ENCODE measurements at places on chromosomes 12 and 14.

DNA sequence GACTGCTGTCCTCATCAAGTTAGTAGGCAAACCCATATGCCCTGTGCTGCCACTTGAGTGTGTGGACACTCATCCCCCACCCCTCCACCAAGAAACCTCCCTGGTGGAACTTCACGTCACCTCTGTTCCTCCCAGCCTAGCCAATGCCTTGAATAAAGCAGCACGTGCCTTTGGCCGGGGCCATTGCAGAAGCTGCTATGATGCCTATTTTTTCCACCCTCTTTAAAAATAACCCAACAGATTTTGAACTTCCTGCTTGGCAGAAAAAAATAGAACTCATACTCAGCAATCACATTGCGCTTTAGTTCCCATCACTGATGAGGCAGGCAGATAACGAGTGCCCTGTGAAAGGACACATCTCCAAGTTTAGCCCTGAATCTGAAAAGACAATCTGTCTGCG, 23.1 kb upstream of the PWP1 start:
- DNase-seq: no peak

DNA sequence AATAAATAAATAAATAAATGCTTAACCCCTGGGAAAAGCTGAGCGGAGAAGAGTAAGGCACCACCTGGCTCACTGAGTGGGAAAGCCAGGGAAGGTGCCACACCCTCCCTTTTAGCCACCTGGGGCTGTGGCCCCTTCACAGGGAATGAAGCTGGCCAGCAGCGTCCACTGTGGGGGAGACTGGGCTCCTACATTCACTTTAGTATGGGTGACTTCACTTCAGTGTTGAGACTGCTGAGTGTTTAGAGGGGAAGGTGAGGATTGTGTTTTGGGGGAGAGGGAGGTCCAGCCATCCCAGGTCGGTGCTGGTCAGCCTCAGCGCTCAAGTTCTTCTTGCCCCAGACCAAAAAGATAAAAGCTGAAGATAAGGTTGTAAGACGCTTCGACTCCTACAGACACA, 1.6 kb downstream of the NAB2 start:
- DNase-seq: no peak

- DNase-seq: no peak
These were observed 9.8 kb upstream of the GSC start for GRCh38 chr14:94779713-94780112.

- no peak for DNase-seq
These were observed 178.0 kb upstream of the CAND1 start for GRCh38 chr12:67091204-67091603.

GRCh38 chr12:124565656-124566160, 1.7 kb downstream of the NCOR2 start:
- DNase-seq: no peak

GRCh38 chr12:14921218-14921617, 17.1 kb downstream of the ERP27 start:
- DNase-seq: no peak

GRCh38 chr12:88519802-88520435, 60.4 kb downstream of the KITLG start:
- DNase-seq: no peak

DNA sequence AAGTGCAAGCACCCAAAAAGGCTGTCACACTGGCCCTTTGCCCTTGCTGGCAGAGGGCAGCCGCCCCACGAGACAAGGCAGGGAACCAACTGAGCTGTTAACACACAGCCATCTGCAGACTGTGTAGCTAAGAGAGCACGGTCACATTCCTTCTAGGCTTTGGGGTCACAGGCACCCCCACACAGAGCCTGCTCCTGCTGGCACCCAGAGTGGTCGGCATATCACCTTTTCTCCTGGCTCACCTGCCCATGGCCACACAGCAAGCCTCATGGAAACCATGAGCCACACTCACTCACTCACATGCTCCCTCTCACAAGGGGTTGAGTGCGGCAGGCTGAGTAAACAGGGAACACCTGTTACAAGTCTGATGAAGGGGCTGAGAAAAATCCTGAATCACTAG, 214.5 kb downstream of the PCNX1 start:
- no peak for DNase-seq

- no peak for DNase-seq
These were observed at the start of gene CRIP2 for GRCh38 chr14:105474483-105475268. TSS of gene CRIP2 (plus strand) at chr14:105474821. CDS start at chr14:105474863, 42 bp downstream.

GRCh38 chr14:71244341-71244740, 337.1 kb downstream of the PCNX1 start:
- no peak for DNase-seq

DNA sequence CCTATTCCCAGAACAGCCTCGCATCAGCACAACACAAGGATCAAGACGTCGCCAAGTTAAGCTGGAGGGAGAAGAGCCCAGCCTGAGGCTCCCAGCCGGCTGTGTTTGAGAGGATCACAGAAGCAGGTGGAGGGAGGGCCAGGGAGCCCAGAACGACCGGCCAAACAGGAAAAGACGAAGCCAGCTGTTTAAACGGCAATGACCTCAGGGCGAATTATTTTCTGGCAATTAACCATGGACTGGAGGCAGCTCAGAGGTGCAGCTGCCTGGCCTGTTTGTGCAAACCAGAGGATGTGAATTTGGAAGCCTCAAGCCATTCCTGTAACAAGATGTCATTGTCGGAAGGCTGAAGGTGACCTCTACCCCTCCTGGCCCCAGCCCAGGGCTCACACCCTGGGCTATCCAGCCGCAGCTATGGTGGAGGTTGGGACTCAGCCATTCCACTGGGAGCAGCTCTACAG, 175.8 kb upstream of the PRMT8 start:
- DNase-seq: no peak

- no peak for DNase-seq
These were observed 44.9 kb downstream of the BICD1 start for GRCh38 chr12:32151552-32151951.

DNA sequence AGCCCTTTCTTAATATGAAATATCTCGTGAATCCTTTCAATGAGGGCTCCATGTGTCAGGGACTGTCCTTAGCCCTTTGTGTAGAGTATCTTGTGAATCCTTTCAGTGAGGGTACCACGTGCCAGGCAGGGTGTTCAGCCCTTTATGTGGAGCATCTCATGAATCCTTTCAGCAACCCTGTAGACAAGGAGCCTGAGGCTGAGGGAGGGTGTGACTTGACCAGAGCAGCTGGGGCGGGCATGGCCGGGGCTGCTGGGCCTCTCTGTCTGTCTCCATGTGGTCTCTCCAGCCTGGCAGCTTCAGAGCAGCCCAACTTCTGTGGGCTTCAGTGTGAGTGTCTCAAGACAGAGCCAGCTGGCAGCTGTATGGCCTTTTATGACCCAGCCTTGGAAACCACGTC, 140.2 kb downstream of the AACS start:
- no peak for DNase-seq

GRCh38 chr14:74221741-74222140, 17.5 kb upstream of the VSX2 start:
- no peak for DNase-seq

DNA sequence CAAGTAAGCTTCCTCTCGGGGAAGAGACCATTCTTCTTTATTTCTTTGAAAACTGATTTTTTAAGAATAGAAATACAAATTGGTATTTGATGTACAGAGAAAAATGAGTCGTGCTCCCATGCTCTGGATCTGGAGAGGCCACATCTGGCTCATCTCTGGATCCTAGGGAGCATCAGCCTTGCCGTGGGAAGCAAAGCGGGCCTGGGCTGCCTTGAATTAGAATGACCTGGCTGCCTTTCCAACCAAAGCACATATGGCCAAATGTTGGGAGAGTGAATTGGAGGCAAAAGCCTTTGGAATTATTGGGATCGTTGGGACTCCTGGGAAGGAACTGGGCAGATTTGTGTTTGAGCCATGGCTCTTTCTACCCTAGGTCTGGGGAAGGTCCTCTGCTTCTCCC, 80.0 kb downstream of the SLC25A47 start:
- DNase-seq: no peak

GRCh38 chr12:57607958-57608663, 3.1 kb upstream of the ARHGEF25 start:
- DNase-seq: no peak

DNA sequence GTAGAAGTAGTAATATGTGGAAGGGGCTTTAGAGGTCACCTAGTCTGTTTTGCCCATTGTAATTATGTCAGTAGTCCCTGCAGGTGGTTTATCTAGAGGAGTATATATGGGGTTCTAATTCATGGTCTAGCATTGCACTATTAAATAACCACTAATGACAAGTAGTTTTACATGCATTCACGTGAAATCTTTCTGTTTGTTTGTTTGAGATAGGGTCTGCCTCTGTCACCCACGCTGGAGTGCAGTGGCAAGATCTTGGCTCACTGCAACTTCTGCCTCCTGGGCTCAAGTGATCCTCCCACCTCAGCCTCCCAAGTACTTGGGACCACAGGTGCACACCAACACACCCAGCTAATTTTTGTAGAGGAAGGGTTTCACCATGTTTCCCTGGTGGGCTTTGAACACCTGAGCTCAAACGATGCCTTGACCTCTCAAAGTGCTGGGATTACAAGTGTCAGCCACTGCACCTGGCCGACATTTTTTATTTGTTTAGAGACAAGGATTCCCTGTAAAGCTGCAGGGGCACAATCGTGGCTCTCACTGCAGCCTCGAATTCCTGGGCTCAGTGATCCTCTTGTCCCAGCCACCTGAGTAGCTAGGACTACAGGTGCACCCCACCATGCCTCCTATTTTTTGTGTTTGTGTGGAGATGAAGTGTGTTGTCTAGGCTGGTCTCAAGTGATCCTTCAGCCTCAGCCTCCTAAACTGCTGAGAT, 12.0 kb upstream of the PSEN1 start:
- DNase-seq: no peak

DNA sequence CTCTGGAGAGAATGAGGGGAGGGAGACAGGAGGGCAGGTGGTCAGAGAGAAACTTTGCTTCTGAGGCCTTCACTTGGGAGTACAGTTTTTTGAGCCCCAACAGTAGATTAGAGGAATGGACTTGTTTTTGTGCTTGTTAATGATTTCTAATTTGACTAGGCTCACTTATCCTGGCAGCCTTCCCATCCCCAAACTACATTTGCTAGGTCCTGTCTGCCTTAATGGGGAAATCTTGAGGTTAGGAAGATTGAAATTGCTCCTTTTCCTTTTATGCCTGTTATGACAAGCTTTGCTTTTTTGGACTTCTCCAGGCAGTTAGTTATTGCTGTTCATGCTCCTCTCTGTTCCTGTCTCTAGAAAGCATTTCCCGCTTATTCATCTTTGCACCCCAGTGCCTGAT, 37.7 kb downstream of the SYNE2 start:
- DNase-seq: no peak

- no peak for DNase-seq
These were observed 64.4 kb downstream of the RGS6 start for GRCh38 chr14:71996610-71997009.

GRCh38 chr14:21070083-21070609, at the start of gene ARHGEF40:
TSS of gene ARHGEF40 (plus strand) at chr14:21070304. CDS start at chr14:21070397, 93 bp downstream.
- peak; percentile 42 for DNase-seq

GRCh38 chr12:34402228-34402898, 380.1 kb downstream of the ALG10 start:
- no peak for DNase-seq

GRCh38 chr14:37721976-37722659, 126.7 kb downstream of the TTC6 start:
- no peak for DNase-seq

DNA sequence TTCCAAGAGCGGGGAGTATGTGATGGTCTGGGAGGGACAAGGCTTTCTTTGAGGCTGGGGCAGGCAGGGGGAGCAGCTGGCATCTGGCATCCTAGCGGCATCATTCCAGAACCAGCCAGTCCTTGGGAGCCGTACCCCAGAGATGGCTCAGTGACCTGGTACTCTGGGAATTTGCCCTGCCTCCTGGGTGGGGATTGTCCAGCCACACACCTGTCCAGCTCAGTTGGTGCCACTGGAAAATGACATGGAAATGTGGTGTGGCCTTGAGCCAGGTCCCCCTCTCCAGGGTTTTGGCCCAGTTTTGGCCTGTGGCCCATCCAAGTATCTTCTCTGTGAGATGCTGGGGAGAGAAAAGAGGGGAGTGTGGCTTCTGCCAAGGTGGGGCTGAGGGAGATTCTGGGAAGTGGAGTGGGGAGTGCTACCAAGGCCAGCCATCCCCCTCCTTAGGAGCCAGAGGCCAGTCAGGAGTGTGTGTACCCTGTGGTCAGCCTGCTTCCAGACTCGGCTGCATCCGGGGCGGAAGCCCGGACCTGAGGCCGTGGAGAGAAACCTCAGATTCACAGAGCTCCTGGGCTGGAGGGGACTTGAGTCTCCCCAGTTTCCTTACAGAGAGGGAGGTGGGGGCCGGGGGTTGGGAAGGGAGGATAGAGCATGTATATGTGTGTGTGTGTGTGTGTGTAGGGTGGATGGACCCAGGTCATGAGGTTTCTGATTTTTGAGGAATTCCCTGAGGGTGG, 14.7 kb upstream of the KRT80 start:
- DNase-seq: no peak

- DNase-seq: peak; percentile 16
These were observed 181.3 kb downstream of the ITPR2 start for GRCh38 chr12:26651566-26652188.

- DNase-seq: no peak
These were observed 98.8 kb downstream of the CALM1 start for GRCh38 chr14:90495357-90496276.

DNA sequence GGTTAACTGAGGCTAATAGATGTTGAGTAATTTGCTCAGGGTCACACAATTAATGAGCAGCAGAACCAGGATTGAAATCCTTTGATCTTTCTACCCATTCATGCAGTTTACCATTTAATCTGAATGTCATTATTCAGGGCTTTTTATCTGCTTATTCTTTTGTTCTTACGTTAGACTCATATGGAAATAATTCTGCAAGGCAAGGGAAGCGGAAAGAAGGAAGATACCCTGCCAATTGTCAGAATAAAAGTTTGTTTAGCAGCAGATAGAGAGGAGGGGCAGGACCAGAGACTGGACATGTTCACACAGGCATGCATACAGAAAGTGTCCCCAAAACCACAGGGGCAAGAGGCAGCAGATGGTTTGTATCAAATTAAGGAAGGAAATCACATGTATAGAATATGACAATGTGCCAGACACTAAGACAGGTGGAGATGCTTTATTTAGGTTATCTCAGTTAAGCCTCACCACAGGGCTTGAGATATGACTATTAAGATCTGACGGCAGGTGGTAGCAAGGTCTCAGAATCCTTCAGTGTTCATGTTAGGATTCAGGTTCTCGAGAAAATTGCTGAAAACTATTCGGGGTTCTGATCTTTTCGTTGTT, 29.8 kb downstream of the BRMS1L start:
- no peak for DNase-seq

DNA sequence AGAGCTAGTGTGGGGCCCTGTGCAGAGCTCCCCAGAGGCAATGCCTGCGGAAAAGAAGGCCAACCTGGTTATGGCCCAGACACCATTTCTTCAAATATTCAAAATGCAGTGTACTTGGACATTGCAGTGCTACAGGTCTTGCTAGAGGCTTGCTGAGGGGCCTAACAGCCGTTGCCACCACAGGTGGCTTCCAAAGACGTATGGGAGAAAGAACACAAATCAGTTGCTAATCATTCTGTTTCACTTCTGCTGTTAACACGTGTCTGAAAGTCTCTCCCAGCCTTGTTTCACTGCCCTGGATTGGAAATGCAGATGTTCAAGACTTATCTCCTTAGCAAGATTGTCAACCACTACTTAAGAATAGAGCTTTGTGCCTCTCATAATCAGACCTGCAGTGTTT, 925.9 kb downstream of the GALC start:
- DNase-seq: no peak

Data from occipital lobe (tissue), 3 donors.